ENCODE measurements at places on chromosomes 1 and 21.

DNA sequence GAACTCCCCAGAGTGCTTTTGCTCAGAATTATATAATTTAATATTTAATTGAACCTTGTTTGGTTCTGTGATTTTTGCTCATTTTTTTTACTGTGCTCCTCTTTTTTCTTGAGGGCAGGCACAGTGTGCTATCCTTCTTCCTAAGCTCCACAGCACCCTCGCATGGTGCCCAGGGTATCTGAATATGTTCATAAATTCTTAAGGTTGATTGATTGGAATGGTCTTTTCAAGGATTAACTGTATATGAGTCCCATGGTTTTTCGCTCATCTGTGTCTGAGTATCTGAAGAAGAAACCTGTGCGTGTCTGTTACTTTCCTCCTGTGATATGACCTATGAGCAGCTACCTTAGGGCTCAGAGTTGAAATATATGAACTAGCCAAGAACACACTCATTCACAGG is 393.7 kb downstream of the HLX start:
- no peak for DNase-seq

DNA sequence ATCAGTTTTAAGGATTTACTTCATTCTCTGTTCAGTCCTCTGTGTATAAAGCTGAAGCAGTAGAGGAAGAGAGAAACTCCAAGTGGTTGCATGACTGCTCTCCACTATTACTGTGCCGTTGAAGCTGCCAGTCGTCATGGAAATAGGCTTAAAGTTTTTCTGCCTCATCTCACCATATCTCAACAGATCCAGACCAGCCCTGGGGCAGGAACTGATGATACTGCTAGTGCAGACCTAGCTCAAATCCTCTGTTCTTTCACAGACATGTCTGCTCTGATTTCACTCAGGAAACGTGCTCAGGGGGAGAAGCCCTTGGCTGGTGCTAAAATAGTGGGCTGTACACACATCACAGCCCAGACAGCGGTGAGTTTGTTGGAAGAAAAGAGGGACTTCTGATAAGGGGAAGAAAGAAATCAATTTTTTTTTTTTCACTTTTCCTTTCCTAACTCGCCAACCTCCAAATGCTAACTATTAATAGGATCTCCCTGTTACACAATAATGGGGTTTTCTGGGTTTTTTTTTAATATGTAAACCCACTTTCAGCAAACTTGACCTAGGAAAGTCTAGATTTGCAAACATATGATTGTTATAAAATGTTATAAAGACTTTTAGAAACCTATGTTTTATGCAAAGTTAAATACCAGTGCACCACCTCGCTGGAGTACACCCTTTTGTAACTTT is 22.2 kb upstream of the STRIP1 start:
- no peak for DNase-seq

DNA sequence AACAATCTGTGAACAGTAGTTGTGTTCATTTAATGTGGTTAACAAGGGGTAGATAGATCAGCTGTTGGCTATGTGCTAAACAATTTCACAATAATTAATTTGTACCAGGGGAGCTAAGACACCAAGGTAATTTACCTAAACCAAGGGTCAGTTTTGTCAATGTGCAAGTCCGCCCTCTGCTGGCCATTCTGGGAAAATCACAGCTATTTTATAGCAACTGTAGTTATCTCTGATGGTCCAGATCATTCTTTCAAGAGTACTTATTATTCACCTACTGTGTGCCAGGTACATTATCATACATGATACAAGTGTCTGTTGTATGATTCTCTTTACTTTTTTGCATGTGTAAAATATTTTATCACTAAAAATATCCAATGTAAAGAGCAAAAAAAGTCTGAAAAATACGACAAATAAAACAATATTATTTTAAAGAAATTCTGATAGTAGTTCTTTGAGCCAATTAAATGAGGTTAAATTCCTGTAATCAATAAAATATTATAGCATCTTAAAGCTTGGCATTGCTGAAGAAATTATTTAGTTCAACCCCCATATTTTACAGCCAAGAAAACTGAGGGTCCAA is 312.3 kb upstream of the FAM78B start:
- DNase-seq, result peak; percentile 32

GRCh38 chr1:160257411-160258015 is 4.8 kb downstream of the DCAF8 start:
- DNase-seq, result no peak

DNA sequence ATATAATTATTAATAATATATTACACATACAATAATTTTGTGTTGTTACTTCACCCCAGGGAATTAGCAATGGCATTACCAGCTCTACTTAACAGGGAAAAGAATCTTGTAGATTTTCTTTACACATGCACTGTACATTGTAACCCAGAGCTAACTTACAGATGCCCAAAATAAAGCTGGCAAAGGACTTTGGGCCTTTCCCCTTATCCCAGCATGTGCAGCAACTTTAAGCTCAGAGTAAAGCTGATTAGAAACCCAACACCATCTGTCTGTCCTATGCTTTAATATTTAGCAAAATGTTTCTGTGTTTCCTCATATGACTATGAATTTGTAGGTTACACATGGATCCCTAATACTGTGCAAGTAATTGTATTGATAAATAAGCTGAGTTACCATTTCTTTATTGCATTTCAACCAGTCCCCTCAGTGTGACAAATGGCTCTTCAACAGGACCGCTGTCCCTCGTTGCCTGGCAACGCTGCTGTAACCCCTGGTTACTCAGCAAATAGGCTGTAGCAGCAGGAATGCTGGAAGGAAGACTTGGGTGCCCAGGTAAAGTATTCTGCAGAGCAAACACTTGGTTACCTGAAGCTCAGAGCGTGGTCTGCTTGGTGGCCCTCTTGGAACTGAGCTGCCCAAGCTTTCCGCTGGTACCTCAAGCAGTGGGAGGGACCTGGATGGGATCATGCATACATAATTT is at the start of gene USH2A:
TSS of gene USH2A (minus strand) at position 628 of the 700 bp plus-strand sequence. CDS start 1,112 bp downstream, outside the sequence.
- DNase-seq, result no peak

DNA sequence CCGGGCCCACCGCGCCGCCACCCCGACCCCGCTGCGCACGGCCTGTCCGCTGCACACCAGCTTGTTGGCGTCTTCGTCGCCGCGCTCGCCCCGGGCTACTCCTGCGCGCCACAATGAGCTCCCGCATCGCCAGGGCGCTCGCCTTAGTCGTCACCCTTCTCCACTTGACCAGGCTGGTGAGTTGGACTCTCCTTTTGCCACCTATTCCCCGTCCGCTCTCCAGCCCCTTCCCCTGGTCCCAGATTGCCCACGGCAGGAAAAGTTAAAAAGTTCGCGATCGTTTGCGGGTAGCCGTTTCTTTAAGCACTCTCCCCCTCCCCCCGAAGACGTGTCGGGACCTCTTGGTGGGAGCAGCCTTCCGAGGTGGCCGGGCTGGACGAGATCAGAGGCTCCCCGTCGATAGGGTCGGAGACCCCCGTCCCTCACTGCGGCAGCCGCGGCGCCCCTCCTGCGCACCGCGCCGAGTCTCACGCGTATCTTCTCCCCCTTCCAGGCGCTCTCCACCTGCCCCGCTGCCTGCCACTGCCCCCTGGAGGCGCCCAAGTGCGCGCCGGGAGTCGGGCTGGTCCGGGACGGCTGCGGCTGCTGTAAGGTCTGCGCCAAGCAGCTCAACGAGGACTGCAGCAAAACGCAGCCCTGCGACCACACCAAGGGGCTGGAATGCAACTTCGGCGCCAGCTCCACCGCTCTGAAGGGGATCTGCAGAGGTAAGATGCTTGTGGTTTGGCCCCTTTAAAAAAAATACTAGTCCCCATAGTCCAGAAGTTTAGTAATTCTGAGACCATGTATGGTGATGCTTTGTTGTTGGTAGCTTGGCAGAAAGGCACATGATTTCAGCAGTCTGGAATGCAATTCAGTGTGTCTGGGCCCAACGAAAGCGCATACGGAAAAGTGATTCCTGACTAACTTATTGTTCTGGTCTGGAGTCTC is 576 bp downstream of the CCN1 start:
- DNase-seq, result no peak

GRCh38 chr1:28195780-28196179 is 19.3 kb upstream of the PTAFR start:
- no peak for DNase-seq

DNA sequence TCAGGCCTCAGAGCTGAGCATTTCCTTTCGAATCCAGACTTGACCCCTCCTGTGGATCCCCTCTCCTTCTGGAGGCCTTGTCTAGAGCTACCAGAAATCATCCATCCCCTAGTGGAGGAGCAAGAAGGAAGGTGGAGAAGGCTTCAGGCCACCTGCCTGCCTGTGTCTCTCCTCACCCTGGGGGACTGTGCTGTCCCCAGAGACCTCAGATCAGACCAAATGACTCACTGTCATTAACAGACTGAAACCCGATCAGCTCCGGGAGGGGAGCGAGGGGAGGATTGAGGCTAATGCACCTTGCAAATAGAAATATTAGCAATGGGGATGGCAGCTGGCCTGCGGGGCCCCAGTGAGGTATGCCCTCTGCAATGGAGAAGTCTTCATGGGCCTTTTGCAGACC is 2.1 kb downstream of the MYBPH start:
- DNase-seq, result no peak

- no peak for DNase-seq
Measured at GRCh38 chr1:109864930-109865612, 45.6 kb upstream of the CSF1 start.

- DNase-seq, result no peak
Measured at GRCh38 chr1:165942927-165943597, 115.6 kb downstream of the UCK2 start.
